ENCODE measurements at places on chromosomes 13 and 19.

- DNase-seq = no peak
These were observed 184.6 kb upstream of the NBEA start for GRCh38 chr13:34757441-34757840.

- no peak for DNase-seq
These were observed 12.4 kb upstream of the TINCR start for GRCh38 chr19:5580161-5580571.

DNA sequence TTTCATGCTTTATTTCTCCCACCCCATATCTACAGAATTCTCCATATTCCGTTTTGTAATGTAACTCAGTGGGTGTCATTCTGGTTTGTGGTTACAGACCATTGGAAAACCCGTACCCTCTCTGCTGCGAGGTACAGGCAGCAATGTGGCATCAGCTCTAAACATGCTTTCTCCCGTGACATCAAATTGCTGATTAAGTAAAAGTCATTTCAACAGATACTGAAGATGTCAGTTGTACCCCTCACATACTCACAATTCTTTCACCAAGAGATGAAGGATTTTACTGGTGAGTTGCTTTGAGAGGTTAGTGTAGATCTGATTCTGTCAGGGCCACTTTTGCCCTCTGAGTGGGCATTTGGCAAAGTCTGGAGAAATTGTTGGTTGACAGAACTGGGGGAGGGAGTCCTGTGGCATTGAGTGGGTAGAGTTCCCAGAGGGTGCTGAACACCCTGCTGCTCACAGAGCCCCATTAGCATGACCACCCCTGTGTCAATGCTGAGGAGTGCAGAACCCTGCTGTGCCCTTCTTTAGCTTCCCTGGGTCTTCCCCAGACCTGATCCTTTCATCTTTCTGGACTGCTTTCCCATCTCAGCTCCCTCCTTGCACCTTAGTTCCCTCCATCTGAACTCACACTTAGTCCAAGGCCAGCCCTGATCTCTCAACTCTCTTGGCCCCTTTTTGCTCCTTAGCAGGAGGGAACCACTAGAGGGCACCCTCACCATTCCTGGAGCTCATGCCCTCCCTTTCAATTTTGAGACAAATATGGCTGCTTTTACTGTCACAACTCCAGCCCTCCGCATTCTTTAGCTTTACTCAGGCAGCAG, 39.9 kb upstream of the CEACAM8 start:
- DNase-seq = peak; percentile 43

- DNase-seq = no peak
These were observed 494.6 kb downstream of the MYO16 start for GRCh38 chr13:109123971-109124370.

- DNase-seq = peak; percentile 16
These were observed 30.2 kb upstream of the C19orf12 start for GRCh38 chr19:29745253-29745652.

DNA sequence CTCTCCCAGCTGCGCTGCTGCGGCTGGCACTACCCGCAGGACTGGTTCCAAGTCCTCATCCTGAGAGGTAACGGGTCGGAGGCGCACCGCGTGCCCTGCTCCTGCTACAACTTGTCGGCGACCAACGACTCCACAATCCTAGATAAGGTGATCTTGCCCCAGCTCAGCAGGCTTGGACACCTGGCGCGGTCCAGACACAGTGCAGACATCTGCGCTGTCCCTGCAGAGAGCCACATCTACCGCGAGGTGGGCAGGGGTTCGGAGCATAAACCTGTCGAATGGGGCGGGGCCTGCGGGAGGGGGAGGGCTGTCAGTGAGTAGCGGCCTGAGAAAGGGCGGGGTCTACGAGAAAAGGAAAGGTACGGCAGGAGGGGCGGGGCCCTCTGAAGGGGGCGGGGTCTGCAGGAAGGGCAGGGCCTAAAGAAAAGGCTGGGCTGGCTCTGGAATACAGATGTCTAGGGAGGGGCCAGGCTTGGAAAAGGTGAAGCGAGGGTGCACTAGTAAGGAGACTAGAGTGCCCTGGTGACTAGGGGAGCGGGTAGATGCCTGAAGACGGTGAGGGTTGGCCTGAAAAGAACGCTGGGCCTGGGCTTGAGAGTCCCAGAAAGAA, 3.6 kb downstream of the CD37 start:
- DNase-seq = peak; percentile 84

- DNase-seq = no peak
These were observed 292.5 kb downstream of the UQCRFS1 start for GRCh38 chr19:28920269-28921066.

DNA sequence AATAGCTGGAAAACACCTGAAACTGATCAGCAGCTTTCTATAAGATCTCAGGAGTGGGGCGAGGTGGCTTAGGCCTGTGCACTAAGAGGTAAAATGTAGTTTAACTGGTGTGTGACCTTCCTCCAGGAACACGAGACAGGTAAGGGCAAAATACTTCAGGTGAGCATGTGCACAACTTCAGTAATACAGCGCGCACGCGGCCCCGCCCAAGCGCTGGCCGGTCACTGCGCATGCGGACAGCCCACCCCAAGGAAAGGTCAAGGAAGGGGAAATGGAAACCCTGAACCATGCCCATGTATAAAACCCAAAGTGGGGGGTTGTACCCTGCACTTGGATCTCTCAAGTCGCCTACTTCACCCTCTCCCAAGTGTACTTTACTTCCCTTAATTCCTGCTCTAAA, 49.4 kb upstream of the ARHGEF7 start:
- no peak for DNase-seq

- no peak for DNase-seq
These were observed 338.9 kb downstream of the TEX29 start for GRCh38 chr13:111659219-111659775.

- DNase-seq = no peak
These were observed 2.3 kb downstream of the OR7C2 start for GRCh38 chr19:14943601-14944000.

- no peak for DNase-seq
These were observed 47.2 kb downstream of the ZAR1L start for GRCh38 chr13:32267836-32268439.

GRCh38 chr13:42380420-42381164, 108.6 kb downstream of the AKAP11 start:
- DNase-seq = no peak

DNA sequence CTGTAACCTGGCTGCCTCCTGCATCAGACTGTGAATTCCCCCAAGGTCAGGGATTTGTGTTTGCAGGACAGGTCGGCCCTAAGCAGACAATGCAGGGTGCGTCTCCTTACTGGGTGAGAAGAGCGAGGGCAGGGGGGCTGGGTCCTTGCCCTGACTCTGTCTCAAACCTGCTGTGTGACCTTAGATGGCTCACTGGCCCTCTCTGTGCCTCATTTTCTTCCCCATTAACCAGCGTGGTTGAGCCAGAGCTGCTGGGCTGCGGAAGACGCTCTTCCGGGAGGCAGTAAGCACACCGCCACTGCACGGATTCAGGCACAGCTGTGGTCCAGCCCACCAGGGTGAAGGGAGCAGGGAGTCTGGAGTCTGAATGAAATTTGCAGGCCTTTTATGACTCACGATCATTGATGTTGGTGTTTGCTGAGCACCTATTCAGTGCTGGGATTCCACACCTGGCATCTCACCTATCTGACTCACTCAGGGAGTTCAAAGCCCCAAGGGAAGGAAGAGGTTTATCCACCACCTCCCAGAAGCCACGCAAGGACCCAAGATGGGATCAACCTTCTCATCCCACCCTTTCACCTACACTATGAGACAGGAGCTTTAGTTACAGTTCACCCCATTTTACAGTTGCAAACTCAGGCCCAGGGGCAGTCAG, 2.5 kb downstream of the AKT1S1 start:
- no peak for DNase-seq

DNA sequence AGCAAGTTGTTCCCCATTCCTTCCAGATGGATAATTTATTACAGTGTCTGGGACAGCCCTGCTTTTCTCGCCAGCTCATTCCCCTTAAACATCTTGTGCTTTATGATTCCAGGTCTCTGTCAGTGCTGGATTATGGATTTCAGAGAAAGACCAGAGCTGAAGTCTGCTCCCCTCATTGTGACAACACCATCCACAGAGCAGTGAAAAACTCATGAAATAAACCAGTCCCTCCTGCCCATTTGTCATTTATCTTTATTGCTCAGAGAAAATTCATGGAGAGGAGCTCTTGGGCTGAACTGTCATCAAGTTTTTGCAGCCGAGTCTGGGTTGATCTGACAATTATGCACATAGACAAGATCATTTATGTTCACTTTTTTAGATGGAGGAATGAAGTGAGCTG, 92.7 kb upstream of the GPR12 start:
- DNase-seq = no peak

GRCh38 chr19:10551698-10552301, 8.1 kb downstream of the ATG4D start:
- peak; percentile 45 for DNase-seq

DNA sequence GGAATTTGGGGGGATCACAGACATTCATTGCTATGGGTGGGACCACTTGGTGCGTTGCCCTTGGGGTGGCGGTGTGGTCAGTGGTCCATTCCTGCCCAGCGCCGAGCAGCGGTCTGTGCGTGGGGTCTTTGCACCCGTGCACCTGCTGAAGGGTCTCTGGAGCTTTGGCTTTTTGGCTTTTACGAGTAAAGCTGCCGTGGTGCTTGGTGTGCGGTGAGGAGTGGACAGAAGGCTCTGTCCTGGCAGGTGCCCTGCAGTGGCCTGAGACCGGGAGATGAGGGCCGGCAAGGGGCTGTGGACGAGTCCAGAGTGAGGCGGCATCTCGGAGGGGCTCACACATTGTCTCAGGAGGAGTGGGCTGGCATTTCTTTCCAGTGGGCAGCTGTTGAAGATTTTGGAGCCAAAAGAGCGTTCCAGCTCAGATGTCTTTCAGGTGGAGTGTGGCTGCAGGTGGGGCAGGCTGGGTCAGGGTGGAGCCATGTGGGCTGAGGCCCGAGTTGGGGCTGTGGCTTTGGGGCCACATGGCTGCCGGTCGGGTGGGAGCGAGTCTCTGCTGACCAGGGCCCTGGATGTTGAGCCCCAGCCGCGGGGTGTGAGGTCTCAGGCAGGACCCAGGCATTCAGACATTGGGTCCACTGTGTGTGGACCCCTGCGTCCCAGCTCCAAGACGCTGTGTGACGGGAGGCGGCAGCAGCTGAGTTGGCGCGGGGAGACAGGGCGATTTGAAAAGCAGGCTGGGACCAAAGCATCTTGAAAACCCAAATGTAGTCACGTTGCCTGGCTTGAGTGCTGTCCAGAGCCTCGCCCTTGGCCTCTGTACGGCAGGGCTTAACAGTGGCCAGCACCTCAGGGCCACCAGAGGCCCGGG, 11.7 kb downstream of the GNA11 start:
- no peak for DNase-seq

DNA sequence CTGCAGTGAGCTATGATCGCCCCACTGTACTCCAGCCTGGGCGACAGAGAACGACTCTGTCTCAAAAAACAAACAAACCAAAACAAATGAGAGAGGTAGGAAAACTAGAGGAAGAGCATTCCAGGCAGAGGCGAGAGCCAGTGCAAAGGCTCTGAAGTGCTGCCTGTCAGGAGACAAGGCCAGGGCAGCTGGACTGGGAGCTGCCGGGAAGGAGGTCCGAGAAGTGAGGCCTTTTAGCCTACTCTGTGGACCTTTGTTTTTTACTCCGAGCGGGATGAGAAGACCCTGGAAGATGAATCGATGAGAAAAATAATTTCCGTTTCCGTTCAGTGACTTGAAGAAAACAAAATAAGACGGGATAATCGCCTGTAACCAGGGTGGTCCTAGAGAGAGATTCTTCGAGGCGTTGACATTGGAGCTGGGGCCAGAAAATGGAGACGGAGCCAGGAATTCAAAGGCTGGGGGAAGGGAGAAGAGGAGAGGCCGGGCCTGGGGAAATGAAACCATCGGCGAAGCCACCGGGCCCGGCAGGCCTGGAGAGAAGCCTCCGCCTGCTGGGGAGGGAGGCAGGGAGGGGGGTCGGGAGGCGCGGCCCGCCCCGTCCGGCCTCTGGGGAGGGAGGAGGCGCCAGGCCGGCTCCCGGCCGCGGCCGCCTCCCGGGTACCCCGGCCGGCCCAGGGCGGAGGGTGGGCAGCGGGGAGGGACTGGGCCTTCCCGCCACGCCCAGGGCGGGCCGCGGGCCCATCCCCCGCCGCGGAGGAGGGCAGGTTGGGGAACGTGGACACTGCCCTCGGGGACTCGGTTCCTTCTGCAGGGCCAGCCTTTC, 7.8 kb upstream of the SERTAD1 start:
- peak; percentile 93 for DNase-seq

- DNase-seq = no peak
These were observed 29.0 kb downstream of the DZIP1 start for GRCh38 chr13:95615539-95615938.

DNA sequence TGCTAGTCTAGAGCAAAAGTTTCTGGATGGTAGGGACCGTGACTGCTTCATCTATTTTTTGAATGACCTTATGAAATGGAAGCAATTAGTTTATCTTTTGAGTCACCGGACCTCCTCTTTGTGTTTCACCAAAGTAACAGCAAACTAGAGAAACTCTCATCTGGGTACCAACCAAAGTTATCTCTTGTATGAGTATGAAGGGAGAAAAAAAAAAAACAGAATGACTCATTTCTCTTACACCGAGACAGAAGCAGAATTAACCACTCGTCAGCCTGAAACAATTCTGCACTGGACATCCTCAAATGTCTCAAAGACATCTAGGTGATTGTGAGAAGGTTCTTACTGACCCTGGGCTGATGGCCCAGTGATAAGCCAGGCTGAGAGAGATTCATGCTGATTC, 18.3 kb downstream of the ZNF100 start:
- DNase-seq = no peak

GRCh38 chr19:13770013-13770635, 4.1 kb upstream of the C19orf53 start:
- DNase-seq = no peak

GRCh38 chr19:49362048-49362928, at the start of gene TEAD2:
Gene TEAD2, minus strand, starts transcription at chr19:49362416. Its CDS starts 2,341 bp downstream, at chr19:49360075.
- peak; percentile 83 for DNase-seq

DNA sequence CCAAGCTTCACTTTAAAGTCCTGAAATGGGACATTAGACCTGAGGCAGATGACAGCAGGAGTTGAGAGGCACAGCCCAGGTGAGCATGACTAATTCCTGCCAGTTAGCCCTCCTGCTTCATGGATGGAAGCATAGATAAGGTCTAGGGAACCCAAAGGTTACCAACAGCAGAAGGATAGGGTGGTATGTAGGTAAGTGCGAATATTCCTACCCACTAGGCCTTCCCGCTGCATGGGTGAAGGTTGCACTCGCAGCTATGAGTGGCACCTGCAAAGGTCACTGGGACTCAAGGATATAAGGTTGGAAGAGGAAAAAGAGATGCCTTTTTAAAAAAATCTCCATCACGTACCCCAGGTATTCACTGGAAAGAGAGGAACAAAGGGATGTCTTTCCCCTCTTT, 12.2 kb upstream of the MLLT1 start:
- DNase-seq = peak; percentile 17

DNA sequence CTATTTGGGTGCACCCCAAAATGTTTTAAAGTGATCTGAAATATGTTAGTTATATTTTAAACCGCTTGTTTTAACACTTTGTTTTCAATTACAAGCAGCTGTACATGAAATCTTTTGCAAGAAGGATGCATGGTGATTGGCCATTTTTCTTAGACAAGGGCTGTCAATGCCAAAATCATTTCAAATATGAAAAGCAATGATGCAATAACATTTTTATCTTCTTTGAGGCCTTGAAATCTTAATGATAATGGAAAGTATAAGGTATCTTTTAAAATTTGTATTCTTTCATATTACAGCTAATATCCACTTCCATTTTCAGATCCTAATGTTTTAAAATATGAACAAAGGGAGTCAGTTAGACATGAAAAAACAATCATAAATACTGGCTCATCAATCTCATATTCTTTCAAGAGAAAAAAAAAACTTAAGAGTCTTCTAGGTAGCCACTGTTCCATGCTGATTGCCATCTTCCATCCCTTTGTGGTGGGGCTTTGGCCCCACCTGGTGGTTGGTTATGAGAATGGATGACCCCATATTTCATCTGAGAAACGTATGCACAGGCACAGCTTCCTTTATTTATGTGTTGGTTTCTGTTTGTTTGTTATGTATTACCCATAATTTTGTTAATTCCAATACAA, 330.3 kb upstream of the MIR17HG start:
- peak; percentile 58 for DNase-seq

Data from cardiac muscle cell (in vitro differentiated cells and primary cell).